ENCODE measurements at places on chromosomes 3 and 15.

DNA sequence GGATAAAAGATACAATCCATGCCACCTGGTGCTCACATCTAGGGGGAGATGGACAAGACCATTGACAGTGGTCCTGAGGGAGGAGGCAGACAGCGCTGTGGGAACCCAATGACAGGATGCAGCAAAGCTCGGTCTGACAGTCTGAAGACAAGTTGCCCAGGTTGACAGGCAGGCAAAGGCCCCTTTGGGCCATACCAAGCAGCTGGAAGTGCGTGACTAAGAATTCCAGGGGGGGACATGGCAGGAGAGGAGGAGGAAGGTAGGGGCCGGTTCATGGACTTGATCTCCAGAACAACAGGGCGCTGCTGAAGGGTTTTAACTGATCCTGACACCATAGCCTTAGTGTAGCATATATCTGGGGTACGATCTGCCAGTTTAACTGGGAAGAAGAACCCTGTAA, 83.4 kb downstream of the RPLP1 start:
- DNase-seq, result no peak

DNA sequence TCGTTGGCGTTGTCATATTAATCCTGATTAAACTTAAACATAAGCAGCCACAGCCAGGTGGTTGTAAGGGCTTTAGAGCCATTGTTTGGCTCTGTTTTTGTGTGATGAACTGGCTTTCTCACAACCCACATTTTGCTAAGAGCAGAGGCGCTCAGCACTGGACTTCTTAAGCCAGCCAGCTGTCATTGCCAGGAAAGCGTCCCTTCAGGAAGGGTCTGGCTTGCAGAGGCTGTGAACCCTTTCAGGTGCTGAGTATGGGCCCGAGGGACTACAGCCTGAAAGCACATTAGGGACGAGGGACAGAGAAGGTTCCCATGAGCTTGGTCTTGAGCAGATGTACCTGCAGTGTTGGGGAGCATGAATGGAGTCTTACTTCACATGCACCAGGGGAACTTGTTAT, 112.3 kb downstream of the CHCHD6 start:
- DNase-seq, result no peak

GRCh38 chr15:80580106-80580505, 115.0 kb upstream of the ABHD17C start:
- no peak for DNase-seq

GRCh38 chr3:183151086-183151485, 11.4 kb downstream of the LAMP3 start:
- no peak for DNase-seq

- no peak for DNase-seq
Observed at GRCh38 chr15:79977431-79978054, 6.5 kb upstream of the BCL2A1 start.

- DNase-seq, result no peak
Observed at GRCh38 chr3:127987309-127987995, 64.8 kb upstream of the SEC61A1 start.

GRCh38 chr15:98440917-98441316, 207.4 kb upstream of the IGF1R start:
- DNase-seq, result no peak

DNA sequence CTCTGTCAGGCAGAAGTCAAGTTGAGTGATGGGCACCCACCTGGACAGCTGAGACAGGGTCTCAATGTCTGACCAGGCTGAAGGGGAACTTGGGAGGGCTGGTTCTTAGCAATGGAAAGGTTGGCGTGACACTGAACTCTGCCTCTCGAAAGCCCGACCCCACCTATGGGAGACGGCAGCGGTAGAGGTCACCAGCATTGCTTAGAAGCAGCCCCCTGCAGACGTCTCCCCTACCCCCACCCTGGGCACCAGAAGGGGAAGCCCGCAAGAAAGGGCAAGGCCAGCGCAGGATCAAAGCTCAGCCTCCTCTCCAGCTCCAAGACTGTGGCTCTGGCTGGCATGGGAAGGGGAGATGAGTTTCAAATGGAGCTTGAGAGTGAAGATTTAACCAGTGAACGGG, 184.8 kb upstream of the LYSMD4 start:
- no peak for DNase-seq

DNA sequence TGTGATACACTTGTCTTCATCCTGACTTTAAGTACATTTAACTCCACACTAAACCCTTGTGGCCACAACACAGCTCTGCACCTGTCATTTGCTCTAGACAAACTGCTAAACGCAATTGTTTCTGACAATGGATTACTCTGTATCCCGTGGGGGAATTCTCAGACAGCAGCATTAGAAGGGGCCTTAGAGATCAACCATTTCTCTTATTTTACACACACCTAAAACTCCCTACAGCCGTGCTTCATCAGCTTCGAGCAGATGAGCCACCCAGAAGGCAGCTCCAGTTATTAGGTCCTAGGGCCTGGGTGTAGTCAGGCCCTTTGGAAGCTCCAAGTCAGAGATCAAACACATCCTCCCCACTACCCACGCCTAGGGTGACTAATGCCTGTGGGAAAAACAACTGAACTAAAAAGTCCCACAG, 1.3 kb upstream of the IL12A start:
- no peak for DNase-seq

DNA sequence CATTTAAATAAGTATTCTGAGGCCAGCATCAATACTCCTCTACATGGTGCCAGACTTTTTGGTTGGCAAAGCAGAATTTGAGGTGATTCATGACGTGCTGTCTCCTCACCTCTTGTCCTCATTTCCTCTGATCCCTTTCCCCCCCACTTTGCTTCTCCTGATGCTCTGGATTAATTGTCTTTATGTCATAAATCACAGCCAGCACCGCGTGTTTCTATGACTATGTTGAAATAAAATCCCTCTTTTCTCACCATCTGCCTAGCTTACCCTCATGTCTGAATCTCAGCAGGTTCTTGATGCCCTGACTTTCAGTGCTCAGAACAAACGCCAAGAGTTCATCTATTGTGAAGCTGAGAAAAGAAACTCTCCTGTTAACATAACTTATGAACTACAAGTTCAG, 19.7 kb upstream of the PTPRG start:
- DNase-seq, result no peak

DNA sequence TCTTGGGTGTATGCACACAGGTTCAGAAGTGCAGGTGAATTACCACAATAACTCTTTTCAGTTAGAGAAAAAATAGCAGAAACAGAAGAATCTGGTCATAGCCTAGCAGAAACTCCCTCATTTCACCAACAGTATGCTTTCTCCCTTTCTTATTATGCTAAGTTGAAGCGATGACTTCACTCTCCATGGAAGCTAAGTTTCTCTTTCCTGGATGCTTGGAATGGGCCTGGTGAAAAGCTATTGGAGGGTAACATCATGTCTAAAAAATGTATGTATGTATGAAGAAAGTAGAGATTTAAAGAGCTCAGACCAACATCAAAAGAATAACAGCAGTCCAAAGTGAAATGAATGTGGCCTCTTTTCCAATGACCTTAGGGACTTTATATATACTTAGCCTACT, 145.5 kb downstream of the TIGIT start:
- no peak for DNase-seq

GRCh38 chr3:148319960-148320359, 377.7 kb upstream of the AGTR1 start:
- no peak for DNase-seq

DNA sequence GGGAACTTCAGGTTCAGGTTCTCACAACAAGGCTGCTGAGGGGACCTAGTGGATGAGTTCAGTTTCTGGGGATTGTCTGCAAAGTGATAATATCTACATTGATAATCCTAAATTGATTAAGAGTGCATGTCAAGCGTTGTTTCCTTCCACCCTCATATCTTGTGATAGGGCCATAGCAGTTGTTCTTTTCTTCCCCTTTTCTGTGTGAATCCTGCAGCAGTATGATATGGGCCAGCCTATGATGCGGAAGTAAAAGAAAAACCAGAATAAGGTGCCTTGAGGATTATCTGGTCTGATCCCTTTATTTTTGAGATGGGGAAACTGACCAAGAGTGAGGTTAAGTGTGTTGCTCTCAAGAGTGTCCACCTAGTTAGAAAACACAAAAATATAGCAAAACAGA, 86.2 kb downstream of the MITF start:
- DNase-seq, result no peak

- no peak for DNase-seq
Observed at GRCh38 chr3:154081305-154081704, 39.9 kb upstream of the ARHGEF26 start.

- DNase-seq, result no peak
Observed at GRCh38 chr15:40471105-40471807, 472 bp downstream of the CHST14 start.

DNA sequence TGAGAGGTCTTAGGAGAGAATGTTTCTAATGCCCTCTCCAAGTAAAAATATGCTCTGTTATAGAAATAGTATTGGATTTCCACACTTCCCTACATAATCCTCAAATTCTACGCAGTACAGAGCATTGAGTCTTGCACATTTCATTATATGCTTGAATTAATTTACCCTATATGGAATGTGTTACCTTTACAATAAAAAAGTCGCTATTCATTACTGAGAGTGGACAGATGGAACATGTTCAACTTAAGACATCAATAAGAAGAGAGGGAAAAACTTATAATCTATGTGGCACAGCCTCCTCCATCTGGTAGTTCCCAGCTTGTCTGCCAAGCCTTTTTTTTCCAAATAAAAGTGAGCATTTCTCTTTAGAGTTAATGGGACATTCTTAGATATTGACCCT, 417.9 kb downstream of the MECOM start:
- no peak for DNase-seq

DNA sequence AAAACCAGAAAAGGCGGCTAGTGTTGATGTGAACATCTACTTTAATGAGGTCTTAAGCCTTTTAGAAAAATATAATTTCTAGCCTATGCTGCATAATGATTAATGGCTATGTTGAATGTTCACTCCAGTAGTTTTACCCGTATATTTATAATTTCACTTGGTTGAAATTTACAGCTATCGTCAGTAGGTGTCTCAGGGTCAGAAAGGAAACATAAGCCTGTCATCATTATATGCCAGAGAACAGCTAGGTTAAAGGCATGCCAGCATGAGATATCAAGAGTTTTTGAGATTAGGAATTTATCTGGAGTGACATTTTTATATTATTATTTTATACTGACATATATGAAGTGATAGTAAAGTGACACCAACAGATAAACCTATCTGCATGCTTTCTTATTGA, 904.1 kb downstream of the OTOL1 start:
- no peak for DNase-seq

- DNase-seq, result no peak
Observed at GRCh38 chr3:19485267-19485666, 337.0 kb downstream of the KCNH8 start.

DNA sequence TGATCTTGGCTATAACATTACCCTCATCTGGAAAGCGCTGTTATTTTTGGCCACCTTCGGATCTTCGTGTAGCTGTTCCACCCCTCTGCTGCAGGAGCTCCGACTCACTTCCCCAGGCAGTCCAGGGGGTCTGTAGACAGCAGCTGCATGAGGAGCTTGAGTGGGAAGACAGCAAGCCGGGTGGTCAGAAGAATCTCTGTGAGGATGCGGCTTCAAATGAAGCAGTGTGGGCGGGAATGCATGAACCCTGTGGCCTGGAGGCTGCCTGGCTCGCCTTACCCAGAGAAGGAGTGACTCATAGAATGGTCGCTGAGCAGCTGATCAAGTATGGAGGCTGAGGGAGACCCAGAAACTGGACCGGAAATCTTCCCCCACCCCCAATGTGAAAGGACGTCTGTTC, 45.2 kb upstream of the NR2F2 start:
- no peak for DNase-seq

DNA sequence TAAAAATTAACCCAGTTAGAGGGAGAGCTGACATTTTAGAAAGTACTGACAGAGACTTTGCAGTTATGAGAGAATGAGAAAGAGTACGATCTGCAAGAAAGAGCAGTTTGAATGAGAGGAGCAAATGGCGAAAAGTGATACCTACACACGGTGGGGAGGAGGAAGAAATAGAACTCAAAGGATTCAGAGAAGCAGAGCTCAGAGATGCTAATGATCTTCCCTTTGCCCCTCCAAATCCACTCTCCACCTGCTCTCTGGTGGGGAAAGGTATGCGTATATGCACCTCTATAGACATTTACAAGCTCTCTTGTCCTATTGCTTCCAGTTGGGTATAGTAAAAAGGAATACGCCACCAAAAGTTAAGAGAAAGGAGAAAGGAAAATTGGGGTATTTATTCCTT, 123.3 kb upstream of the TTC14 start:
- no peak for DNase-seq

- DNase-seq, result no peak
Observed at GRCh38 chr15:25787381-25787780, 75.7 kb downstream of the ATP10A start.

DNA sequence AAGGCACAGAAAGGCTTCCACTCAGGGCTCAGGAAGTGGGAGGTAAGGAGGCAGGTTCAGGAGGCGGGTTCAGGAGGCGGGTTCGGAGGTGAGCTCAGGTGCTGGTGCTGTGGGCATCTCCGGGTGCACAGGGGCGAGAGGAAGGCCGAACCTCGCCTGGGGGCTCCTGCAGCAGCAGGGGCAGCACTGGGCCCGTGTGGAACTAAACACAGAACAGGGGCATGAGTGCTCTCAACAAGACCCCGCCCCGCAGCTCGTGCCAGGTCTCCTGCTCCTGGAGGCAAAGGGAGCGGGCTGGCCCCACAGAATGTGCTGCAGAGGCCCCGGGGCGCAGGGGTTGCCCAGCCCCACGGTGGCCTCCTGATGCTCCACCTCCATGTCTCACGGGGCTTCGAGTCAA, 13.7 kb downstream of the ZDHHC19 start:
- no peak for DNase-seq

- DNase-seq, result no peak
Observed at GRCh38 chr3:23884481-23884880, 32.3 kb downstream of the NKIRAS1 start.

GRCh38 chr3:119538772-119539171, 20.6 kb downstream of the CD80 start:
- no peak for DNase-seq

DNA sequence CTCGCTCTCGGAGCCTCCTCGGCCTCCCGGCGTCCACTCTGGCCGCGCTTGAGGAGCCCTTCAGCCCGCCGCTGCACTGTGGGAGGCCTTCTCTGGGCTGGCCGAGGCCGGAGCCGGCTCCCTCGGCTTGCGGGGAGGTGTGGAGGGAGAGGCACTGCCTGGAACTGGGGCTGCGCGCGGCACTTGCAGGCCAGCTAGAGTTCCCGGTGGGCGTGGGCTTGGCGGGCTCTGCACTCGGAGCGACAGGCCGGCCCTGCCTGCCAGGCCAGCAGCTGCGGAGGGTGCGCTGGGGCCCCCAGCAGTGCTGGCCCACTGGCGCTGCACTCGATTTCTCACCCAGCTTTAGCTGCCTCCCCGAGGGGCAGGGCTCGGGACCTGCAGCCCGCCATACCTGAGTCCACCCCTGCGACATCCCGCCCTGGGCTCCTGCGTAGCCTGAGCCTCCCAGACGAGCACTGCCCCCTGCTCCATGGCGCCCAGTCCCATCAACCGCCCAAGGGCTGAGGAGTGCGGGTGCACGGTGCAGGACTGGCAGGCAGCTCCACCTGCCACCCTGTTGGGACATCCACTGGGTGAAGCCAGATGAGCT, 765.0 kb downstream of the IGSF11 start:
- DNase-seq, result no peak

Data from activated T-helper 1 cell treated with anti-CD3 and anti-CD28 coated beads, Interleukin-2, amount 50 U/mL, for 16 hours (primary cell).